Stimulated activated CD8-positive, alpha-beta memory T cell treated with anti-CD3 and anti-CD28 coated beads, Interleukin-12 subunit alpha, Interleukin-12 subunit beta, amount 100 ng/mL, for 4 hours (primary cell): ENCODE measurements at places on chromosomes 4 and X.
A peak's percentile ranks its signal among the peaks of the same experiment; 100 is the strongest.

DNA sequence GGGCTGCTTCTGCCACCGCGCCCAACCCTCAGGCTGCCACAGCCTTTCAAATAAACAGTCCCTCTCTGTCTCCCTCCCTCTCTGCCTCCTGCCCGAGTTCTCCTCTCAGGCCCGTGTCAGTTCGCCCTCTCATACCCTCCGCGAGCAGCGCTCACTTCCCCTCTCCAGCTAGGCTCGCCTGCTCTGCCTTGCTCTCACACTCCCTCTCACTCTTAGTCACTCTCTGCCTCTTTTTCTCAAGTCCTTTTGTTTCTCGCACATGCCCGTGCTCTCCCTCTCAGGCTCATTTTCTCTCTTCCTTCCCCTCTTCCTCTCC, 3.2 kb downstream of the EFNB1 start:
- no peak for DNase-seq

DNA sequence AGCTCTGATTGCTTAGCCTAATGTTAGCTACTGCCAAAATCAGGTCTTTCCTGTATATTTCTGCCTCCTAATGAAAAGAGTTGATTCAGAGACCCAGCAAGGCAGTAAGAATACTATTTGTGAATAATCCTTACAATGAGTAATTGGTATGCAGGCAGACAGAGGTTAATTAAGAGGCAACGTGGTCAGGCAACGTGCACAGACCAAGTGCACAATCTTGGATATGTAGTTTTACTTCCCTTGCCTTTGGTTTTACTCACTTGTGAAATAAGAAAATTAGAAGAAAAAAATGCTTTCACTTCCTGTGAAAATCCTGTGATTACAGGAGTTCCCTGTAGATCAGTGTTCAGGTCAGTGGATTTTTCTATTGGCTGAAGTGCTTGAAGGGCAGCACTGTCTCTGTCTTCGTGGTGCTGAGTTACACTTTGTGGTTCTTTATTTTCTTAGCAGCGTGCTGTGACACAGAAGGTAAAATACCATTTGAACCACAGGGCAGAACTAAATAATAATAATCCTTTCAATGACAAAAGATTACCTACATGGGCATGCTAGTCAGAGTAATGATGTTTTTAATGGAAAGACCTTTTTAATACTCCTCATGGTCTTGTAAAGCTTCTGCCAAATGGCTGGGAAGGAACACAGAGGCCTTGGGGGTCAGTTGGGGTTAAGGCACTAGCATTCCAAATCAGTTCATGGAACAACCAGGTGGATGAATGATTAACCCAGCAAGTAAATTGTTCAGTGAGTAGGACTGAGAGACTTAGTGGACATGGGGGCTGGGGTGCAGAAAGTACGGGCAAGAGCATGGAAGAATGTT, 430.9 kb downstream of the MAPK10 start:
- no peak for DNase-seq

- no peak for DNase-seq
Observed at GRCh38 chr4:99807666-99808065, 9.0 kb upstream of the DAPP1 start.

- no peak for DNase-seq
Observed at GRCh38 chrX:94676285-94676684, 1002.3 kb downstream of the FAM133A start.

DNA sequence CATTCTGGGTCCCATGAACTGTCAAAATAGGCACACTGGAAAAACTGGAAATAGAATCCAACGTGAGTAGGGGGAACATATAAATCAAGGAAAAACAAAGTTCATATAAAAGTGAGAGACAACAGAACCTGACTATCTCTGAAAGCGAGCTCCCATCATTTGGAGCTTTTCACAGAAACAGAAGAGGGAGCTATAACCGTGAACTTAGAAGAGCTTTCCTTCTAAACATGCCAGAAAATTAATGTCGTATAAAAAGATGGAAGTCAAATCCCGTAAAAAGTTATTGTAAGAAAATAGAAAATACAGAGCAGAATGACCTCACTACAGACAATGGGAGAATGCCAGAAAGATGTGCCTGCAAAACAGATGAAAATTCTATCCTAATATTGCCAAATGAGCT, 23.9 kb upstream of the HSD17B10 start:
- no peak for DNase-seq

GRCh38 chr4:8352368-8353157, 83.0 kb downstream of the HTRA3 start:
- DNase-seq: no peak

DNA sequence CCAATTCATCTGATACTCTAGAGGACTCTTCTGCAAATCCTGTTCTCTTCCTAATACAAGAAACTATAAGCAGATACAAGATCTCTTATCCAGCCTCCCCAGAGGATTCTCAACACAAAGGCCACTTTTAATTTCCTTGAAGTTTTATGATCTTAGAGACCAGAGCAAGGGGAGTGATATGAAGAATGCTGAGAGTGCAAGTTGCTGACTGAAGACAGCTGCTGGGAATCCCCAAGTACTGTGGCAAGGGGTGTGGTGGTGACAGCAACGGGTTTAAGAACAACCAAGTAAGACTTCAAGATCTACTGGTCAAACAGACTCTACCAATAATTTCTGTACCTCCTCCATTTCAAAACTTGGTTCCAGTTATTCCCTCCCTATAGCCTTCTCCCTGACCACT, 7.0 kb downstream of the AMMECR1 start:
- DNase-seq: no peak

- DNase-seq: no peak
Observed at GRCh38 chr4:82562564-82562854, 721 bp upstream of the TMEM150C start.

DNA sequence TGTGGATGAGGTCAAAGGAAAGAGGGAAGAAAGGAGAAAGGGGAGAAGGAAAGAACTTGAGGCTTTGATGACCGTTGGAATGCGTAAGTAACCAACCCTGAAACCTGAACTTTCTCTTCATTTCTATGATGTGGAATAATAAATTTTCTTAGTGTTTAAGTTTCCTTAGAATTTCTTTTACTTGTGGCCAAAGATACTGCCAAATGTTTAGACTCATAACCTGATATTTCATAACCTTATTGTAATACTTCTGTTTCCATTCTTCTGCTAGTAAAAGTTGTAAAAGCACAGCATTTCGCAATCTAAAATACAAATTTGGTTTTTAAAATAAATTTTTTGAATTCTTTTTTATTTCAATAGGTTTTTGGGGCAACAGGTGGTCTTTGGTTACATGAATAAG, 258.5 kb upstream of the GIMD1 start:
- no peak for DNase-seq

DNA sequence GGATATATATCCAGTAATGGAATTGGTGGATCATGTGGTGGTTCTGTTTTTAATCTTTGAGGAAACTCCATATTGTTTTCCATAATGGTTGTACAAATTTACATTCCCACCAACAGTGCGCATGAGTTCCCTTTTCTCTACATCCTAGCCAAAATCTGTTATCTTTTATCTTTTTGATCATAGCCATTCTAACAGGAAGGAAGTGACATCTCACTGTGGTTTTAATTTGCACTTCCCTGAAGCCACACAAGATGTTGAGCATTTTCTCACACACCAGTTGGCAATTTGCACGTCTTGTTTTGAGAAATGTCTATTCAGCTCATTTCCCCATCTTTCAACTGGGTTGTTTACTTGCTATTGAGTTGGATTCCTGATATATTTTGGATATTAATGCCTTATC, 194.9 kb downstream of the CBLL2 start:
- no peak for DNase-seq

DNA sequence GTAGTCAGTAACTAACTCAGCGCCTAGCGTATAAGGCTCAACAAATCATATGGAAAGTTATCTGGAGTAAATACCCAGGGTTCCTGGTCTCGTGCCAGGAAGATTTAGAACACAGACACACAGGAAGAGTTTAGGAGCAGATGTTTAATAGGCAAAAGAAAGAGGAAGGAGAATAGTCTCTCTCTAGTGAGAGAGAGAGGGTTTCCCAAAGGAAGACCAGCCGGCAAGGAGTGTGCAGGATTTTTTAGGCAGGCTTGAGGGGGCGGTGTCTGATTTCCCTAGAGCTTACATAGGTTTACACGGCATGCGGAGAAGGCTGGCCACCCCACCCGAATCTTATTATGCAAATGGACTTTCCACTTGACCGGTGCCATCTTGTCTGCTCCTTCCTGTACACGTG, 284.0 kb upstream of the FRG1 start:
- DNase-seq: no peak

GRCh38 chrX:154840856-154841255, 6.4 kb upstream of the SMIM9 start:
- DNase-seq: no peak

DNA sequence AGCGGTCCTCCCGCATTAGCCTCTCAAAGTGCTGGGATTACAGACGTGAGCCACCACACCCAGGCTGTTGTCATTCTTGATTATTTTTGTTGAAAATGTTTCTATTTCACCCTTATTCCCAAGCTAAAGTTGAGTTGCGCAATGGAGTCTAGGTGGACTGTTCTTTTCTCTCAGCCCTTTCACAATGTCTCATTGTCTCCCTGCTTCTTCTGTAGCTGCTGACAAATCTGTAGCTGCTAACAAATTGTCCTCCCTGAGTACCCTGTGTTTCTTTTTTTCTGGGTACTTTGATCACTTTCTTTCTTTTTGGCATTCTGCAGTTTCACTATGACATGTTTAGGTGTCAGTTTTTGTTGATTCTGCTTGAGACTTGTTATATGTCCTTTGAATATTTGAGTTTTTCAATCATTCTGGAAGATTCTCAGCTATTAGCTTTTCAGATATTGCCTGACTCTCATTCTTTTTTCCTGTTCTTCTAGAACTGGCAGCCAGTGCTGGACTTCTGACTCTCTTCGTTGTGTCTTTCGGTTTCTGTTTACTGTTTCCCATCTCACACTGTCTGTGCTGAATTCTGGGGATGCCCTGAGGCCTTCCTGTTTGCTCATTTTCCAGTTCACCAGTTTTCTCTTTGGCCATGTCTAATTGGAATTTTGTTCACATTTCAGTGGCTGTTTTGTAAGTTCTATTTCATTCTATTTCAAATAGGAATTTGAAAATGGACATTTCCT, 6.6 kb downstream of the ABCD1 start:
- no peak for DNase-seq

DNA sequence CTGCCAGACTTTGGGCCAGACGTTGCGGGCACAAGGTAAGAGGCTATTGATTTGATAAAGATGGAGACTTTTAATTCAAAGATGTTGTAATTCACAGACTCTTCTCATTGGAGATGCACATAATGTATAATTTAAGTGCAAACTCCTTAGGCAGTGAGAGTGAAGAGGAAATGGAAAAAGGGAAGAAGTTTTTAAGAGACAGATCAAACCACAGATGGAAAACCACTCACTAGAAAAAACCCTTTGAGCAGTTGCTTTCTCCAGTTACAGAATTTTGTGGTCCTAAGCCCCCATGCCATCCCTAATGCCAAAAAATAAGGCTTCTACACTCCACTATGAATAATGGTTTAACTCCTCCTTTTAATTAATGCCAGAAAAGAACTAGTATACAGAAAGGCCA, 977.1 kb upstream of the PRKX start:
- no peak for DNase-seq

DNA sequence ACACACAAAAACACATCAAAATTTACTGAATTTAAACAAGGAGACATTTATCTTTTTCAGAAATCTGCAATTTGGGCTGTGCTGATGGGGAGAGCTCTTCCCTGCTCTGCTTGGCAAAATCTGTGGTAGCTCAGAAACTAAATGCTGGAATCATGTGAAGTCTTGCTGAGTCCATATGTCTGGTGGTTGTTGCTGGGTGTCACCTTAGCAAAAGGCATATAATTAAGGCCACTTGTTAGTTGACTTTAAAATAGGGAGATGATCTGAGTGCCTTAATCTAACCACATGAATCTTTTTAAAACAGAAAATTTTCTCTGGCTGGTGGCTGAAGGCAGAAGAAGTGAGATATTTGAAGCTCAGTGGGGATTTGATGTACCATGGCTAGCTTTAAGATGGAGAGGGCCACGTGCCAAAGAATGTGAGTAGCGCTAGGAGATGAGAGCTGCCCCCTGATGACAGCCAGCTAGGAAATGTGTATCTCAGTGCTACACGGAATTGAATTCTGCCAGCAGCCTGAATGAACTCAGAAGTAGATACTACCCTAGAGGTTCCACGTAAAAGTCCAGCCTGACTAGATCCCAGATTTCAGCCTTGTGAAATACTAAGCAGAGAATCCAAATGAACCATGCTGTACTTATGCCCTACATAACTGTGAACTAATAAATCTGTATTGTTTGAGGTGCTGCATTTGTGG, 7.6 kb upstream of the GUF1 start:
- DNase-seq: no peak

DNA sequence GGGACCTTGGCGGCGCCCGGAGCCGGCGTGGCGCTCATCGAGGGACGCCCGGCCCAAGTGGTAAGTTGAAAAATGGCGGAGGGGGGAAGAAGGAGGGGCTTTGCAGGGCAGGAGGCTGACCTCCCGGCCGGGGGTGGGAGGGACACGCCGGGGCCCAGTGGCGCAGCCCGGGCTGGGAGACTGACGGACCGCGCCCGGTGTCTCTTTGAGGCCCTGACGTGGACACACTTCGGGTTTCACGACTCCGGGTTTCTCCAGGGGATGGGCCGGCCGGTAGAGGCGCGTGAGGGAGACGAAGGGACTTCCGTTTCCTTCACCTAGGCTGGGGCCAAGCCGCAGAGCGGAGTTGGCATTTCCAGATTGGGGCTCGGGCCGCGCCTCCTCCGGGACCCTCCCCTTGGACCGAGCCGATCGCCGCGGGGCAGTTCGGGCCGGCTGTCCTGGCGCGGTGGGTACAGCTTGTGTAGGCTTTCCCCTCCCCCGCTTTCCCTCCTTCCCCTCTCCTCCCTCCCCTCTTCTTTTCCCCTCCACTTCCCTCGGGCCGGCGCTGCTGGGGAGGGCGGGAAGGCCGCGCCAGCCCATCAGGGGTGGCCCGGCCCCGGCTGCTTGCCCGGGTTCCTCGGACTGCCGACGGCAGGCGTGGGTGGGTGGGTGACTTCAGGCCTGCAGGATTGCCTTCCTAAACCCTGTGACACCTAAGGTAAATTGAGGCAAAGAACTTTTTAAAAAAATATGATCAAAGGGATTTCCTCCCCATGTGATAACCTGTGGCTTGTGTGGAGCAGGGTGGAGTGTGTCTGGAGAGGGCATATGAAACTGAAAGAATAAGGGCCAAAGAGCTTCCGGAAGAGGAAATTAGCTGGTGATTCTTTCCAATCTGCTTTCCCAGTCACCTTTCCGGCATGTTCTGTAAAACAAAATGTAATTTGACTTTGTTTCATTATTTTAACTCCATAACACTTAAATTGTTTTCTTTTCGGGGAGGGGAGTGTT, at the start of gene XIAP:
XIAP (plus strand) TSS at position 208 of the 993 bp plus-strand sequence. CDS start 25,610 bp downstream, outside the sequence.
- DNase-seq: peak; percentile 49

DNA sequence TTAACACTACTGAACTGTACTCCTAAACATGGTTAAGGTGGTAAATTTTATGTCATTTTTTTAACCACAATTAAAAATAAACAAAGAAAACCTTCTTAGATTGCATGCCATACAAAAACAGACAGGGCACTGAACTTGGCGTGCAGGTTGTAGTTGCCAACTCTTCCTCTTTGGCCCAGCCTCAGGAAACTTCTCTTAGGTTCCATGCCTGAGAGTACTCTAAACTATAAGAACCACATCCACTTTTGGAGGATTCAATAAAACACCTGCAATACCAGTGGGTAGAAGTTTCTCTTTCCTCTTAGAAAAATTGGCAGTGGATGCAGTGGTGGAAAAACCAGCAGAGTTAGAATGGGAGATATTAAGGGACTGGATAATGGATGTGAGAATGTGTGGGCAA, 103.4 kb downstream of the LUZP4 start:
- no peak for DNase-seq

GRCh38 chr4:7929118-7929951, 10.3 kb downstream of the AFAP1 start:
- no peak for DNase-seq

GRCh38 chrX:74259885-74260491, 44.0 kb upstream of the ZCCHC13 start:
- DNase-seq: no peak
